Thymus (tissue), 14 donors: ENCODE measurements at places on chromosomes 13 and 19.
A peak's percentile ranks its signal among the peaks of the same experiment; 100 is the strongest.

- DNase-seq = no peak
Observed at GRCh38 chr19:45446295-45446694, 21.5 kb upstream of the FOSB start.

DNA sequence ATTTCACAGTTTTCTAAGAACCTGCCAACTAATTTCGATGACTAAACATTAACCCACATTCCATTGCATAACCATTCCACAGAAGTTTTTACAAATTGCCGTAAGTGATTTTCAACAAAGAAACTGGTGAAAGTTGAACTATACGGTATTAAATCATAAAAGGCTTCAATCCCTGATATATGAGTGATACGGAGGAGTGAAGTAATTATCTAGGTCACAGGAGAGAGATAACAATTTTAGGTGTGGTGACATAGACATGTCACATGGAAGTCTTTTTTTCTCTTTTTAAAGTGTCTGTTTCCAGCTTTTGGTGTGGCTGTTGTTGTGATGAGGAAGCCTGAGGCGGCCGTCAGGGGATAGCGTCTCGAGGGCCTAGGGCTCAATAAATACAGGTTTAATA lies 29.4 kb downstream of the TBC1D4 start:
- no peak for DNase-seq

GRCh38 chr13:22143671-22144070 lies 472.8 kb downstream of the FGF9 start:
- DNase-seq = no peak

DNA sequence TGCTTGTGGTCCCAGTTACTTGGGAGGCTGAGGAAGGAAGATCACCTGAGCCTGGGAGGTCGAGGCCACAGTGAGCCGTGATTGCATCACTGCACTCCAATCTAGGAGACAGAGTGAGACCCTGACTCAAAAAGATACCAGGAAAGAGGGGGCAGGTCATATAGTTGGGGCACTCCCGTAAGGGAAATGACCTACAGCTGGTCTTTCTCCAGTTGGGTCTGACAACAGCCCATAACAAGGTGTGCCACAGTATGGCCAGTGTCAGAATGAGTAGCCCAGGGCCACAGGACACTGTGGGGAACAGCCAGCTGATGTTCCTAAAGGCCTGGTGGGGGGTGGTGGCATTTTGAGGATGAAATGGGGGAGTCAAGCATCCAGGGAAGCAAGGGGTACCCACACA lies 10.8 kb downstream of the DNMT1 start:
- no peak for DNase-seq

GRCh38 chr19:49387936-49388372 lies at the start of gene KASH5:
Gene KASH5, plus strand, starts transcription at chr19:49388249. Its CDS starts 2,635 bp downstream, at chr19:49390884.
- no peak for DNase-seq

- DNase-seq = no peak
Observed at GRCh38 chr19:16626796-16627192, 1.2 kb downstream of the MED26 start.

GRCh38 chr13:46536341-46536740 lies 16.6 kb upstream of the LRCH1 start:
- DNase-seq = no peak

DNA sequence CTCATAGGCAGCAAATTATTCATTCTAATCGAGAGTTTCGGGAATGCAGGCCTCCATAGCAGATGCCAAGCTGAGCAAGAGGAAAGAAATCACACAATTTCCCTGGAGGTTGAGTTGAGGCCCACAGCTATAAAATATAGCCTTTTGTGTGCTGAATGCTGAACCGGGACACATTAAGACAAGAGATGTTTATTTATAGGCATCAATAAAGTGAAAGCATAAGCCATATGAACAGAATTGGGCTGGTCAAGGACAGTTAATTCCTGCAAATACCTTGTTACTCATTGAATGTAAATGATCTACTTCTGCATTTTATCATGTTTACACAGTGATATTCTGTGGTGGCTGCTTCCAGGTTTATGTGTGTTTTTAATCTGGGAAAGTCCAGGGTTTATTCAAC lies 461.7 kb downstream of the KLF12 start:
- no peak for DNase-seq

DNA sequence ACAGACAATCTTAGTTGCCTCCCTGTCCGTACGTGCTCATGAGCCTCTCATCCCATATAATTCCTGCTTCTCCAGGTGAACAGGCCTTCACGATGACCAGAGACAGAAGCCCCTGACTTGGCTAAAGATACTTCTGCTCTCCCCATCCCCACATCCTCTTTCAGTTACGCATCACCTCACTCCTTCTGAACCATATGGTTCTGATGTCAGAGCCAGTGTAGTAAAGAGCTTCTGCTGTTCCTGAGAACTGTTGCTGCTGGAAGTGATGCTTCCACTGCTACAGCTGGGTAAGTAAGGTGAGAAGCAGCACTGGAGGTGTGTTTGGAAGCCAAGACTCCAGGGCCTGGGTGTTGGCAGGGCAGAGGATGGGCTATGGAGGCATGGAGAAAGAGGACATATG lies 12.9 kb downstream of the SIGLECL1 start:
- no peak for DNase-seq

GRCh38 chr19:38270587-38271167 lies 6.3 kb downstream of the SPINT2 start:
- DNase-seq = no peak

DNA sequence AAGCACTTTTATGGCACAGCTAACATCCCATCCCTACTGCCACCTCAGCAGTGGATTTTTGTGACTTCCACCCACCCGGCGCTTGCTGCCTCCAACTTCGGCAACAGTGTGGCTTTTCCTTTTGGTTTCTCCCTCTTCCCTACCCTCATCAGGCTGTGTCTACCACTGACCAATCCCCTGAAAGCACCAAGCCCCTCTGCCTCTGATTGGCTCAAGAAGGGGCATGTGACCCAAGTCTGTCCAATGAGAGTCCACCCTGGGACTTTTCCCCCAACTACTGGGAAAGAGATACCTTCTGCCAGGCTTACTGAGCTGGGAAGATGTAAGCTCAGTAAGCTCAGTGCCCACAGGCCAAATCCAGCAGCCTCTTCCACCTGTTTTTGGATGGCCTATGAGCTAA lies 5.8 kb downstream of the SMIM7 start:
- no peak for DNase-seq

- peak; percentile 30 for DNase-seq
Observed at GRCh38 chr19:19866611-19867248, 1.0 kb downstream of the ZNF253 start.

GRCh38 chr13:61136515-61136914 lies 279.1 kb downstream of the PCDH20 start:
- DNase-seq = no peak

DNA sequence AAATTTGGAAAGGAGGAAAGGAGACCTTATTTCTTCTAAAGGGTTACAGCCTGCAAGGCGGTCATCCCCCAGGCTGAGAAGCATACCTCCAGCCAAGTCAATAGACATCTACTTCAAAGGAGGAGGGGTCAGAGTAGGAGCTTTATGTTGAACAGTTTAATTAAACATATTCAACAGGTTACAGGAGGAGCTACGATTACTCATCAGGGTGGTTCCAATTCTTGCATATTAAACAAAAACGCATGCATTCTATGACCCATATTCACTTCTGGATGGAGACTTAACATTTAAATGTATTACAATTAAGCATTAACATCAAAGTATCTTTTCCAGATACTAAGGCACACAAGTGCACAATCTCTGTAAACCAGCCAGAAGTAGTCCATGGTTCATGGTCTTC lies 1955.0 kb downstream of the PCDH9 start:
- no peak for DNase-seq

GRCh38 chr19:47027586-47028088 lies 8.0 kb downstream of the NPAS1 start:
- DNase-seq = no peak

- no peak for DNase-seq
Observed at GRCh38 chr19:51808333-51808986, 13.5 kb downstream of the FPR3 start.

- no peak for DNase-seq
Observed at GRCh38 chr13:68304286-68304893, 1074.3 kb upstream of the PCDH9 start.

GRCh38 chr13:86563308-86563707 lies 764.1 kb upstream of the SLITRK6 start:
- DNase-seq = no peak

- DNase-seq = peak; percentile 56
Observed at GRCh38 chr19:51441410-51442390, 16.6 kb downstream of the SIGLEC8 start.

DNA sequence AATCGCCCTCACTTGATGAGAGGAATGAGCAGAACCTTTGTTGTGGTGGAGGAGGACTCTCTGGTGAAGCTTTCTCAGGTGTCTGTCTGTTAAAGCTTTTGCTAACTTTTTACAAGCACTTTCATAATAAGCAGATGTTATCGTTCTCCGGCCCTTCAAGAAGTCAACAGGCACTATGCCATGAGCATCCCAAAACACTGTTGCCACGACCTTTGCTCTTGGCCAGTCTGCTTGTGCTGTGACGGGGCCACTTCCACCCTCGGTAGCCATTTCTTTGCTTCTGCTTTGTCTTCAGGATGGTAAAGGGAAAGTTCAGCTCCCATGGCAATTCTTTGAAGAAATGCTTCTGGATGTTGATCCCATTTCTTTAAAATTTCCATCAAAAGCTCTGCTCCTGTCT lies 93.5 kb upstream of the ANKRD10 start:
- no peak for DNase-seq

GRCh38 chr19:22625266-22626035 lies 8.7 kb upstream of the ZNF492 start:
- no peak for DNase-seq

- no peak for DNase-seq
Observed at GRCh38 chr19:14480700-14481079, 5.5 kb upstream of the PTGER1 start.

DNA sequence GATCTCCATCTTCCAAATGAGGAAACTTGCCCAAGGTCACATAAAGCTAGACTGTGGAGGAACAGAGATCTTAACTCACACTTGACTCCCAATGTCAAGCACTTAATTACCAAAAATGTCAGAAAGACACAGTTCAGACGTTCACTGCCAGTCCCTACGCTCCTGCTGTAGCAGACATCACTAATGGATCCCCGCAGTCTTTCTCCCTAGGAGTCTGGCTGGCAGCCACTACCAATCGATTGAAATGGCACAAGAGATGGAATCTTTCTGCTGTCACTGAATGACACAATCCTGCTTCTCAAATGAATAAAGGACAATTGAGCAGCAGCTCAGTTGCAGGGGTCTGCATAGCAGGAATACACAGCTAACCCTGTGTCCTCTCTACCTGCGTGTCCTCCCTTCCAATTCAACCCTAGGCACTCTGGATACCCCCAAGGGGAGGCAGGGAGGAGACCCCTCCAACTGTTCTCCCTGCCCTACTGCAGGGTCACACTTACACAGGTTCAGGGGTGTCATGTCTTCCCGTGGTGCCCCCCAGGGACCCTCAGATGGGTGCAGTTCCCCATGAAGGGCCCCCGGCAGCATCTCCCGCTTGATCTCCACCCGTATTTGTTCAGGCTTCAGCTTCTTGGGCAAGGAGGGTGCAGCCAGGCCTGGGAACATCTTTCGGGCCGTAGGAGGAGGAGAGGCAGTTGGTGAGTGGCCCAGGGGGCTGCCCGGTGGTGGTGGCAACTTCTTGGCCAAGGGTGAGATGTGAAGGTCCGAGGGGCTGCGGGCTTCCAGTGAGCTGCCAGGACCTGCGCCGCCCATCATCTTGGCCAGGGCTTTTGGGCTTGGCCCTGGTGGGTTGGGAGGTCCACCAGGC lies 7.9 kb upstream of the AKAP8L start:
- no peak for DNase-seq

GRCh38 chr13:26558074-26558805 lies 757 bp downstream of the WASF3 start:
- no peak for DNase-seq

- DNase-seq = no peak
Observed at GRCh38 chr13:51225029-51225428, 2.8 kb downstream of the FAM124A start.

DNA sequence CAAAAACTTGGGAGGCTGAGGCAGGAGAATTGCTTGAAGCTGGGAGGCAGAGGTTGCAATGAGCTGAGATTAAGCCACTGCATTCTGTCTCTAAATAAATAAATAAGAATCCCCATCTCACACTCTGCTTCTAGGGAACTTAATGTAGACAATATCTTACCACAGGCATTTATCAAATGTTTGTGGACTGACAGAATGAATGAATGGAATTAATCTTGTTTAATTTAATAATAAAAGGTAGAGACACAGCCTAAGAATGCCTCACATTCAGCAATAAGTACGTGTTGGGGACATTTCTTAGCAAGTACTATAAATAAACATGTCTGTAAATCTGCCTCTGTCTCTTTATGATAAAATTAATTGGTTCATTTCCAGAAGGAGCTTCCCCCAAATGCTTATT lies 36.2 kb upstream of the RBM26 start:
- DNase-seq = no peak

DNA sequence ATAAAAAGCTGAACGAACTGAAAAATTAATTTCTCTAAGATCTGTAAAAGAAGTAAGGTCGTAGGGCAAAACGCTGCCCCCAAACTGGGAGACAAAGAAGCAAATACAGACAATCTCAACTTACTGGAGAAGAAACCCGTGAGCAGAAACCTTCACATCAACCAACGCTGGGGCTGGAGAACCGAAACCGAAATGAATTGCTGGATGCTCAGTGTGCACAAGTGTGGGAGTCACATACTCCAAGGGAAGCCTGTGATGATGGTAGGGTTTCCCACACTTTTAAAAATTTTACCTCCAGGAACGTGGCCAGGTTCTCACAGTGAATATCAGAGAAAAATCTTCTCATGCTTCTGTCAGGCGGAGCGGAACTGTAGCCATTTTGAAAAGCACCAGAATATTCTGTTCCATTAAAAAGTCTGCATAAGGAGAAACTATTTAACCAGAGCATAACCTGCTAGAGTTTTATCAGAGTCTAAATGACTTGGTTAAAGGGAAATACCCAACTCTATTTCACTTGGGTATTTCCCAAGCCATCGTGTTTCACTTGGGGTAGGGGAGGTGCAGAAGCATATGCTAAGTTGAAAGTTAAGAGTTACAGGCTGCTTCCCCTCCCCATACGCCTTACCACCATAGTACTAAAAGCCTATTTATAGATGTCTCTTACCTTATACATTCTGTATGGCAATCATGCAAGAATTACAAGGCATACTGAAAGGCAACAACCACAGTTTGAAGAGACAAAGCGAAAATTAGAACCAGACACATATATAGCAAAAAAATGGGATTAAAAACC lies 110.5 kb upstream of the SLITRK1 start:
- no peak for DNase-seq

DNA sequence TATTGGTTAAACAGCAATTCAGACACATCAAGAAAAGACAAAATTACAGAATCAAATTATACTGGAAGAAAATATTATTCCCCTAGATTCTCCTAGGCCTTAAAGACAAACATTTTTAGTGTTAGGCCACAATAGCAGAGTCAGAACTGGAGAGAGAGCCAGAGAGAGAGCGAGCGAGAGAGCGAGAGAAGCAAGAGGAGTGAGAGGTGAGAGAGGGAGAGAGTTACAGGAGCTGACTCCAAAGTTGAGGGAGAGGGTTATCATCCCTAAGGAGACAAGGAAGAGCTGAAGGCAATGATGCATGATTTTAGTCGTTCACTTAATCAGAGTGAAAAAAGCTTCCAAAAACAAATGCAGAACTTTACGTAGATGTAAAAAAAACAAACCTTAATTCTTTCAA lies 20.2 kb upstream of the ZNF227 start:
- no peak for DNase-seq
